ENCODE measurements at places on chromosomes 6 and 20.
A peak's percentile ranks its signal among the peaks of the same experiment; 100 is the strongest.

DNA sequence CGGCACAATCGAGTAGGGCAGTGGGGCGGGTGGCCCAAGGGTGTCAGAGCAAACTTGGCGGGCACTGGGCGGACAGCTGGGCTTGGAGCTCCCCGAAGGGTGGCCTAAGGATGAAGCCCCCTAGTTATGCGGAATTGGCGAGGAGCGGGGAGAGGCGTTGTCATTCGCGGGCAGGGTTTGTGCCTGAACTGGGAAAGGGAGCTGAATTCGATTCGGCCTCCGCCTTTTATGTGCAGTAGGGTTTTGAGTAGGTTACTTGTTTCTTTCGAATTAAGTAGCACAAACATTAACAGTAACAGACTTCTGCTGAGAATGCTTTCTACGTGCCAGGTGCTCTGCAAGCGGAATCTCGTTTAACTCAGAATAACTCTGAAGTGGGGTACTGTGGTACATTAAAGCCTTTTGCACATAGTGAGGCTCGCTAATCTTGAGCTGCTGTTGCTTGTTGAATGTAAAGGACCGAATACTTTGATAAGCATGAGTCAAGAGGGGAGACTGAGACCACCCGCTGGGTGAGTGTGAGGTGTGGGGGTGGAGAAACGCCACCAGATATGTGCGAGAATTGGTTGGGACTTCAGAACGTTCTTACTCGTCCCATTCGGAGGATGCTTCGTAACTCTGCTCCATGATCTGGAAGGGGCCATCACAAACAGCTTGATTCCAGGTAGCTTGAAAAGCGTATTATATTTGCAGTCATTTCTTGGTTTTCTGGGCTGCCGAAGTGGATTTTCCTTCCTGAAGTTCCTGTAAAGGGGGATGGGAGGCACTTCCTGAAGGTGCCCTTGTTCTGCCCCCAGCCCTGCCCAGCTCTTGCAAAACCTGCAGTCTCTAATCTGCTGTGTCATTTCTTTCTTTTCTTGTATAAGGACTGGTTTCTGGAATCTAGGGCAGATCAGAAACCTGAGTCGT lies 833 bp downstream of the RAB5IF start:
- no peak for DNase-seq

GRCh38 chr6:22062807-22063408 lies 233.9 kb downstream of the PRL start:
- DNase-seq: no peak

DNA sequence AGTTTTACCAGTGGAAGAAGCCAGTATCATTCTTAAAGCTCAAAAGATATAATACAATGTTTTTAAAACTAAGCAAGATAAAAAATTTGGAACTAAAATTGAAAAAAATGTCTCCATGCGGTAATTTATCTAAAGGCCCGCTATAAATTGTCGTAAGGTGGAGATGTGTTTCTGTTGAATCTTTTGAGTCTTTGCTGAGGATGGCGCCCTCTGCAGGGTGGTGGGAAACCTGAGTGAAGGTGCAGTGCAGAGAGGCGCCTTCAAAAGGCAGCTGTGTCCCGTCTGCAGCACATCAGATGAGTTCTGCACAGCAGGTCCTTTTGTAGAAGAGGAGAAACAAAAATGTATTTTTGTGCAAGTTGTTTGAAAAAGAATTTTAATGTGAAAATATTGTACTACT lies 29.4 kb upstream of the KIF25 start:
- DNase-seq: peak; percentile 10

DNA sequence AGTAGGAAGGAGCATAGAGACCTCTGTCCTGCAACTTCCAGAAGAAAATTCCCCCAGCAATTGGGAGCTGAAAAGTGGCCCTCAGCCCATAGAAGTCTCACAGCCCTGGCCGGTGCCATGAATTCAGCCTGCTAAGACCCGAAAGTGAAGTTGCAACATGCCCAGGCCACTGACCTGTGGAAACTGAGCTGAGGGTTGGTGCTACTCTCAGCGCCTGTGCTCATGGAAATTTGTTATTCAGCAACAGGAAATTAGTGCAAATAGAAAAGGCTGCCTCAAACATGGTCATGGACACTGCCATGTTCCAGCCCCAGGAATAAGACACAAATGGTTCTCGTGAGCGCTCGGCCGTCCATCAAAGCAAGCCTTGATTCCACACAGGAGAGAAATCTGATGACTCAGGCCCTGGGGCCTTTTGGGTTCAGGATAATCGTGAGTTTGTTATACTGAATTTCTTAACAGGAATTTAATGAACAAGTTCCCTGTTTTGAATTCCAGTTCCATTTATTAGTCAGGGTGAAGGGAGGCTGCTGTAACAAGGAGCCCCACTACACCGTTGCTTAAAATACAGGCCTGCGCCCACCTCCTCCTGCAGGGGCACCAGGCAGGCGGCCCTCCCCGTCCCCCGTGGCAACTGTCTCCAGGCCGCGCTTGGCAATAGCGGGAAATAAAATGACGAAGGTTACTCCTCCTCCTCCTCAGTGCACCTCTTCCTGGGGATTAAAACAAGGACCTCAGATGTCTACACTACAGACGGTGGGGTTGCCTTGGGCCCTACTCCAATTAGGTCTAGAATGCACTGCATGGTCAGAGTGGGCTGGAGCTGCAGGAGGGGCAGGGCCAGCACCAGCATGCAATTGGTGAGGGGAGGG lies 152.9 kb downstream of the ERMARD start:
- DNase-seq: no peak

DNA sequence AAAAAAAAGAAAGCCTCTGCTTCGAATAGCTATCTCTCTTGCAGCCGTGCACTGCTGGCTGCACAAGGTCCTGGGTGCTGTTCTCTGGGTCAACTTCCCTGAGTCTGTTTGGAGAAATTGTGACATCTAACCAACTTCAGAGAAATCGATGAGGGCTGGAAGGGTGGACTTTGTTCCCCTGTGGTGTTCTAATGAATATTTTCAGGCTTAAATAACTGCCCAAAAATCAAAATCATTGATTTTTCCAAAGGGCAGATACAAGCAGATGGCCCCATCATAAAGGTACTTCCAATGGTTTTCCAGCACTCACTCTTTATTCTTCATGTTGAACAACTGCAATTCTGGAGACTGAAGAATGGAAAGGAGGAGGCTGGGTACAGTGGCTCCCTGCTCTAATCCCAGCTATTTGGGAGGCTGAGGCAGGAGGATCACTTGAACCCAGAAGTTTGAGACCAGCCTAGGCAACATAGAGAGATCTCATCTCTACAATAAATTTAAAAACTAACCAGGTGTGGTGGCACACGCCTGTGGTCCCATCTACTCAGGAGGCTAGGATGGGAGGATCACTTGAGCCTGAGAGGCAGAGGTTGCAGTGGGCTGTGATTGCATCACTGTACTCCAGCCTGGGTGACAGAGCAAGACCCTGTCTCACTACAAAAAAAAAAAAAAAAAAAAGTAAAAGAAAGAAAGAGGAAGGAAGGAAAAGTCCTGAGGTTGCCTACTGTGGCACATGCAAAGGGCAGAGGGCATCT lies 59.1 kb downstream of the FOXA2 start:
- no peak for DNase-seq

DNA sequence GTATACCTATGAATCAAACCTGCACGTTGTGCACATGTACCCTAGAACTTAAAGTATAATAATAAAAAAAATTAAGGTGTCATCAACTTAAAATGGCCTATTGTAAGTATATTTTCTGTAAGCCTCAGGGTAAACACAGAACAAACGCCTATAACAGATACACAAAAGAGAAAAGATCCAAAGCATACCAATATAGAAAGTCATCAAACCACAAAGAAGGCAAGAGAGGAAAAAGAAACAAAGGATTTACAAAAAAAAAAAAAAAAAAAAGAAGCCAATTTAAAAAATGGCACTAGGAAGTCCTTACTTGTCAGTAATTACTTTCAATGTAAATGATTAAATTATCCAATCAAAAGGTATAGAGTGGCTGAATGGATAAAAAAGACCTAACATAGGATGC lies 24.6 kb upstream of the ASF1A start:
- no peak for DNase-seq

GRCh38 chr6:21593927-21594415 lies 420 bp downstream of the SOX4 start:
- no peak for DNase-seq

- no peak for DNase-seq
Measured at GRCh38 chr6:44495036-44495901, 107.8 kb downstream of the CDC5L start.

GRCh38 chr20:43446361-43446879 lies 11.3 kb upstream of the SRSF6 start:
- no peak for DNase-seq

- peak; percentile 81 for DNase-seq
Measured at GRCh38 chr20:3890398-3890751, 1.2 kb downstream of the PANK2 start.

GRCh38 chr6:139863964-139864363 lies 489.5 kb upstream of the CITED2 start:
- DNase-seq: no peak

- no peak for DNase-seq
Measured at GRCh38 chr20:3798373-3798768, 2.3 kb downstream of the CDC25B start.

DNA sequence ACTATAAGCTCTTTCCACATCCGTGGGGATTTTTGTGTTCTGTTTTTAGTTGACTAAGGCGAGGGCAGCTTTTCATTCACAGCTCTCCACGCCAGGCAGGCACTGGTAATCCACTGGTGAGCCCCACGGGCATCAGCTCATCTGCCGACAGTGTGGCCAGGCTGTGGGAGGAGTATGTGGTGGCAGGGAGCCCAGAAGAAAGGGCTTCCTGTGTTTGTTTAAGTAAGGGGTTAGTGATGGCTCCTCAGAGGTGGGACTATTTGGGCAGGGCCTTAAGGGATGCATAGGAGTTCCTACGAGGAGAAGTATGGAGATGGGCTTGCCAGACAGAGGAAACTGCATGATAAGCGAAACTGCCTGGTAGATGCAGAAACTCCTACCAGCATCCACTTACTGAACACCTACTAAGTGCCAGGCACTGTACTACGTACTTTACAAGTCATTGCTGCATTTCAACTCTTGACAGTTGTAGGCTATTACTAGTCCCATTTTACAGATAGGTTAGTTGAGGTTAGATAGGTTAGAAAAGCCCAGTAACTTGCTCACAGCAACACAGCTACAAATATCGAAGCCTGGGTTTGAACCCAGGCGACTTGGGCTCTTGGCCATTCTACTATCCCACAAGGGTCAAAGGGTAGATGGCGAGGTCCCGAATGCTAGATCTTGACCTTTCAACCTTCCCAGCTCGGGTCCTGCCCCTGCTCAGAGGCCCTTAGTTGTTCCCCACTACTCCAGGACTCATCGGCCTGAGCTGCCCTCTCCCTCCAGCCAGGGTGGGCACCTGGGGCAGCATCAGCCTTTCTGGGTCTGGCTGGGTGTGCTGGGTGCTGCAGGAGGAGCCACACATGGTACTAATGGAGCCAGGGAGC lies 55.1 kb downstream of the CEBPB start:
- DNase-seq: no peak

DNA sequence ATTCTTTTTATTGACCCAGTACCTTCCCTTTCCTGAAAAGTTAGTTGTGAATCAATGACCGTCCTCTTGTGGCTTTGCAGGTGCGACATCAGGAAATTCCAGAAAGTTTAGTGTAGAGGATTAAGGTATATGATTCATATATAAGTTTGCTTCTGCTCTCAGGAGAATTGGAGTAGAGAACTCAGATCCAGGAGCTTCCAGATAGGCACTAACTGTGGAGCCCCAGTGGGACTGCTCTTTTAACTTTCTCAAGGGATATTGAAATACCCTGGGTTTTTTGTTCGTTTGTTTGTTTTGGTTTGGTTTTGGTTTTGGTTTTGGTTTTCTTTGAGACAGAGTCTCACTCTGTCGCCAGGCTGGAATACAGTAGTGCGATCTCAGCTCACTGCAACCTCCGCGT lies 9.5 kb downstream of the TAAR2 start:
- no peak for DNase-seq

GRCh38 chr6:44224029-44224964 lies 902 bp downstream of the SLC29A1 start:
- no peak for DNase-seq

DNA sequence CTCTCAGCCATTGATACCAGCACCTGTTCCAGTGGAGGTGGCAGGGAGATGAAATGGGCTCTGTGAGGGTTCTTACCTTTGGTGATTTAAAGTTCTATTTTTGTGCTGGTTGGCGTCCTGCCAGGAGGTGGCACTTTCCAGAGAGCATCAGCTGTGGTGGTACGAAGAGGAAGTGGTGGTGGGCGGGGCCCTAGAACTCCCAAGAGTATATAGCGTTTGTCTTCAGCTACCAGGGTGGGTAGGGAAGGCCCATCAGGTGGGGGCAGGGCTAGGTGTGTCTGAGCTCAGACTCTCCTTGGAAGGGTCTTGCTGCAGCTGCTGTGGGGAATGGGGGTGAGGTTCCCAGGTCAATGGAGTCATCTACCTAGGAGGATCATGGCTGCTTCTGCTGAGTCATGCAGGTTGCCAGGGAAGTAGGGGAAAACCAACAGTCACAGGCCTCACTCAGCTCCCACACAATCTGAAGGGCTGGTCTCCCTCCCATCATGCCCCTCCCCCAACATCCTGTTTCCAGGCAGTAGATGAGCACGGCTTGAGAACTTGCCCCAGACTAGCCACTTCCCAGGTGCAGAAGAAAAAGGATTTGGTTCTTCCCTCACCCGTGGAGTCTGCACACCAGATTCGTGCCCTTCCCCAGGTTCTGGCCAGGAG lies 46.6 kb downstream of the MOXD1 start:
- peak; percentile 24 for DNase-seq

DNA sequence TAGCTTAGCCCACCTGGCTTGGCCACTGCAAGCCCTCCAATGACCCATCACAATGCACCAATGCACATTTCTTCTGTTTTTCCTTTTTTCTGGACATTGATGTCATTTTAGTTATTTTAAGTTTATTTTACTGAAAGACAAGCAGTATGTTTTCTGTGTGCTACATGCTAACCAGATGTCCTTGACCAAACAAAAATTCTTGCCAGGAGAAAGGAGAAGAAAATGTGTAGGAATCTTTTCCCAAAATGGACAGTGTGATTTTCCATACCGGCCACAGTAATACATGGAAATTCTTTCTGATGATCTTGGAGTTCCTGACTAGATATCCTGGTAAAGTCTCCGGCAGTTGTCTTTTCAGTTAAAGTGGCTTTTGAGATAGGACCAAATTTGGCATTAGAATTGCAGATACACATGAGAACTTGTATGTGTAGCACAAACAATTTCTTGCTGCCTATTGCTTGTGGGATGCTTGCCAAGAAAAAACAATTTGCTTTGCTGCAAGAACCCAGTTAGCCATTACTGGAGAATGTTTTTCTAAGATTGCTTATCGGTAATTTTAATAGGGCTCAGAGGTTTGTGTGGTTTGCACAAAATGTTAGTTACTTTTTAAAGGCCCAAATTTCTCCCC lies 696.5 kb upstream of the CITED2 start:
- no peak for DNase-seq

DNA sequence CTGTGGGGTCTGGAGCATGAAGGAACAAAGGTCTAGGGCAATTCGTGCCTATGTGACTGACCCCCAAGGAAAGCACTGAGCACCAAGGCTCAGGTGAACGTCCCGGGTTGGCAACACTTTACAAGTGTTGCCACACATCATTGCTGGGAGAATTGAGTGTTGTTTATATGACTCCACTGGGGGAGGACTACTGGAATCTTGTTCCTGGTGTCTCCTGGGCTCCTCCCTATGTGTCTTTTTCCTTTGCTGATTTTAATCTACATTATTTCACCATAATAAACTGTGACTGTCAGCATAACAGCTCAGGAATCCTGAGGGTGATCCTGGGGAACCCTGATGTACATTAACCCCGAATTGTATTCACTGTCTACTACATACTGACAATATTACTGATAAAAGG lies 207.7 kb upstream of the BMP2 start:
- DNase-seq: no peak

- peak; percentile 33 for DNase-seq
Measured at GRCh38 chr20:42530855-42531448, 658.8 kb downstream of the PTPRT start.
